ENCODE measurements at places on chromosomes 11 and 22.

GRCh38 chr11:133929401-133930052, 27.2 kb downstream of the IGSF9B start:
- no peak for DNase-seq

DNA sequence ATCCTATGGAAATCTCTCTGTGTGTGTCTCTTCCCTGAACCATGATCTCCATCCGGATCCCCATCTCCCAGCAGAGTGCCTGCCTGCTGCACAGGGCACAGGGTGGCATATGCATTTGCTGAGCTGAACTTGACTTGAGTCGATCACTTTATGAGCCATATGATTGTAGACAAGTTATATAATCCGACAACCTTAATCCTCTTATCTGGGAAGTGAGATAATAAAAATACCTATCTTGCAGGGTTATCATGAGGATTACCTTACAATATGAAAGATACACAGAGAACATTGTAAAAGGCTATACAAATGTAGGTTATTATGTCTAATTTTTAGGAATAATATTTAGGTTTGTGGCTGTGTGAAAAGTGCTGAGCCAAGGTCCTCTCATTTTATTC, 124.5 kb downstream of the ST3GAL4 start:
- DNase-seq = no peak

DNA sequence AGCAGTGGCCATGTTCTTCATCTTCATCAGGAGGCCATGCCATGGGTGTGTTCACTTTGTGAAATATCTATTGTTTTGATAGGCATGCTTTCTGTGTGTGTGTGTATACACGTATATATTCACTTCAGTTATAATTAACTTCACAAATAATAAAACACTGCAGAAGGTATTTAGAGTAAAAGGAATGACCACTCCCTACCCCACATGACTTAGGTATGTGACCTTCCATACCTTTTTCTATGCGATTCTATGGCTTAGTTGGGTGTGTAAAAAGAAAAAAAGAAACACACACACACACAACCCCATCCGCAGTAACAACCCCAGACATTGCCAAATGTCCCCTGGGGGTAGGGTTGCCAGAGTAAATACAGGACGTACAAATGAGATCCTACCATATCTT, 72.0 kb downstream of the CYTH4 start:
- DNase-seq = no peak

- DNase-seq = no peak
Measured at GRCh38 chr11:62911137-62912130, 9.7 kb downstream of the CHRM1 start.

GRCh38 chr11:81989093-81989492, 744.6 kb downstream of the FAM181B start:
- DNase-seq = no peak

DNA sequence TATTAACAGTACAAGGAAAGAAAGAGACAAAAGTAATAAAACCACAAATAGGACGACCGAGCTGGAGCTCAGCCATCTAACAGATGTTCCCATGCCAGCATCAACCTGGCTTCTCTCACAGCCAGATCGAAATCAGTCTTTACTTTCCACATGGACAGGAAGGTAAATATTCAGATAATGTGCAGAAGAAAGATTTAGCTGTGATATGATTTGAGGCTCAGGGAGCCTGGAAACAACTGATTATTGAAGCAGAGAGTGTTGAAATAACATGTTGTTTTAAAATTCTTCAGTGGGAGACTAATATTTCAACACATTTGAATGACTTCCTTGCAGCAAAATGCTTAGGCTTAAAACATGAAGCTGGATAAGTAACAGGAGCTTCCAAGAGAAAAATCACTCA, 546.8 kb downstream of the ETS1 start:
- DNase-seq = no peak

- DNase-seq = no peak
Measured at GRCh38 chr11:118215262-118215661, 9.5 kb downstream of the JAML start.

- no peak for DNase-seq
Measured at GRCh38 chr22:42848941-42849550, 8.0 kb downstream of the ARFGAP3 start.

Data from DMS153 (cell line).